Activated T-cell treated with anti-CD3 and anti-CD28 coated beads for 24 hours (primary cell): ENCODE measurements at places on chromosomes 3 and 15.

DNA sequence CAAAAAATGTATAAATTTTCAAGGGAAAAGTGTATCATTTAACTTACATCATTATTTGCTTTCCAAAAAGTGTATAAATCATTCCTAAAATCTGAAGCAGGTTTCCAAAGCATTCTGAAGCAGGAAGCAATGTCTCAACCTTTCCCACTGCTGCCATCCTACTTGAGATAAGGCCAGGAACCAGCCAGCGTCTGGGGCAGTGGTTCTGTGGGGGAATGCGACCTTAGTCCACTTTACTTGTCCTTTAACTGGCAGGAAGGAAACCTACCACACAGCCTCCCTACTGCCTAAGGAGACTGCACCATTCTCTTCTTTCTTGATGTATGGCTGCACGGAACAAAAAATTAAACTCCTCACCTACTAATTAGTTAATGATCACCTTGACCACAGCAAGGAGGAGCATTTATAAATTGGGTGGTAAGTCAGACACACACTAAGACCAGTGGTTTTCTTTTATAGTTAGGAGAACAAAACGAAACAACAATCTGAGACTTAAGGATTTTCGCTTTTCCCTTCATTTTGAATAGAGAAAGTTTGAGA is 3.7 kb downstream of the SORD start:
- no peak for DNase-seq

DNA sequence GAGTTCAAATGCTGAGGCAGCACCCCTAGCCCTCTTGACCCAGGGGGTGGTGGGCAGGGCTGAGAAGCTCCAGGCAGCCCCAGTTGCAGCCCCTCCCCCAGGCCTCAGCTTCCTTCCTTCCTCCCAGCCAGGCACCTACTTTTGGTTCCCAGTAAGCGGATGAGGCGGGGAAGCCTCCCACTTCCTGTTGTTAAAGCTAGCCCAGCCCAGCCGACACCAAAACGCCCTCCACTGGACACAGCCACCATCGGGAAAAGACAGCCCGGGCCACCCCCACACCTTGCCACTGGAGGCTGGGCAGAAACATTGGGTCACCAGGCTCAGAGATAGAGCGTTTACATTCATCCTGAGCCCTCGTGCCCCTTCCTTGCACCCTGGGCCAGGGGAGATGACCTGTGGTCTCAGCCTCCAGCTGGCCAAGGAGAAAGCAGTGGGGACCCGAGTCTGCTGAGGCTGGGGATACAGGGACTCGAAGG is 3.5 kb downstream of the DUSP7 start:
- no peak for DNase-seq

DNA sequence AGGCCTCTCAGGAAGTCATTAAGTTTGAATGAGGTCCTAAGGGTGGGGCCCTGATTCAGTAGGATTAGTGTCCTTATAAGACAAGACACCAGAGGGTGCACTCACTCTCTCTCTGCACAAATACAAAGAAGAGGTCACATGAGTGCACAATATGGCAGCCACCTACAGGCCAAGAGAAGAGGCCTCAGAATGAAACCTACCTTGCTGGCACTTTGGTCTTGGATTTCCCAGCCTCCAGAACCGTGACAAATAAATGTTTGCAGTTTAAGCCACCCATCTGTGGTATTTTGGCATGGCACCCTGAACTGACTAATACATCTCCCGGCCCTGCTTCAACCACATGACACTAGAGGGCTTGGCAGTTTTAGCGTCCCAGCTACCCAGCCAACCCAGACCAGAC is 73.9 kb upstream of the CHRNB4 start:
- DNase-seq, result no peak

DNA sequence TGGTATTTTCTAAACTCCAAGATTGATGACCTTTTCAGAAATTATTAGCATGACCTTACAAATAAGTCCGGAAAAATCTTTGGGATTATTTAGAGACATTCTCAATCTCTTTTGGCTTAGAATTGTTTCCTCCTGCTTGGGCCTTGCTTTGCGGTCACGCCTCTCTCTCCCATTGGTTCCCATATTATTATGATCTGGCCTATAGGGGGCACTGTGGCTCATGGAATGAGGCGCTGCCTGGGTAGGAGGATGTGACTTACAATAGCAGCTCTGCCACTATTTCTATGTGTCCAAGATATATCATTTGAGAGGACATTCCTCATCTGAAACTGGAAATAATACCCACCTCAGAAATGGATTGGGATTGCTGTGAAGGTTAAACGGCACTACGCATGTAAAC is 464.9 kb downstream of the MFSD1 start:
- DNase-seq, result no peak

- no peak for DNase-seq
These were observed 48.8 kb upstream of the PRTG start for GRCh38 chr15:55791551-55792400.

DNA sequence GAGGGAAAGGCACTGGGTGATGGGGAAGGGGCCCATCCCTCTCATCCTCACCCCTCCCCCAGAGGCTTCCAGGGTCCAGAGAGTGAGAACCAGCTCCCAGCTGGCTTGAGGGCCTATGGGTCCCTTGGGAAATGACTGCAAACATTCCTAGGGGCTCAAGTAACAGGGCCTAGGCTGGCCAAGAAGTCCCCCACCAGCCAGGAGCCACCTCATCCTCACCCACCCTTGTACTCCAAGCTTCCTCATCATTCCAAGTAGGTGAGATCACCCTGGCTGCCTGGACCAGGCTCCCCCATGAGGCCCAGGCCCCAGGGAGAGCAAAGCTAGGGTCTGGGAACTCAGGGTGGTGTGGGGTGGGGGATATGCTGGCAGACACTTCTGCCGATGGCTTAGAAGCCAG is 14.8 kb downstream of the LOXL1 start:
- no peak for DNase-seq

- DNase-seq, result no peak
These were observed 93.8 kb downstream of the FHIT start for GRCh38 chr3:61157414-61157813.

DNA sequence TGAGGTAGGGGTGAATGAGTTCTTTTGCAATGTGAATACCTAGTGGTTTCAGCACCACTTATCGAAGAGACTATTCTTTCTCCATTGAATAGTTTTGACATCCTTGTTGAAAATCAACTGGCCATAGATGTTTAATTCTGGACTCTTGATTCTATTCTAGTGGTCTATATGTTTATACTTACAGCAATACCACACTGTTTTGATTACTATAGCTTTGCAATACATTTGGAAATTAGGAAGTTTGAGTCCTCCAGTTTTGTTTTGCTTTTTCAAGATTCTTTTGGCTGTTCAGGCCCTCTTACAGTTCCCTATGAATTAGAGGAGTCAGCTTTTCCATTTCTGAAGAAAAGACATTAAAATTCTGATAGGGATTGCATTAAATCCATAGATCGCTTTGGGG is 30.1 kb downstream of the MAP1A start:
- DNase-seq, result no peak

DNA sequence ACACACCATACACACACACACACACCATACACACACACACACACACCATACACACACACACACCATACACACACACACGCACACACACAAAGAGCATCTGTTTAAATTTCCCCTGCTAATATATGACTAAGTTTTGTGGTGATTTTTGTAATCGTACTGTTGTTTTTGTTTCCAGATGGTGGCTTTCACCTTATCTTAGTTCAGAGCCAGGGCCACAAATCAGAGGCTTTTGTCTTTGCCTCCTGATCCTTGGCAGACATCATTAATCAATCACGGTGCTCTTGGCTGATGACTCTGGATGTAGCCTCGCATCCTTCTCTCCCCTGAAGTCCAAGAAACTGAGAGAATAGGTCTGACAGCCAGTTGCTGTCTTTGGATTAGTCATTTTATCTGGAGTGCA is 52.1 kb downstream of the EDEM1 start:
- DNase-seq, result no peak
